ENCODE measurements at places on chromosomes 13 and 19.

DNA sequence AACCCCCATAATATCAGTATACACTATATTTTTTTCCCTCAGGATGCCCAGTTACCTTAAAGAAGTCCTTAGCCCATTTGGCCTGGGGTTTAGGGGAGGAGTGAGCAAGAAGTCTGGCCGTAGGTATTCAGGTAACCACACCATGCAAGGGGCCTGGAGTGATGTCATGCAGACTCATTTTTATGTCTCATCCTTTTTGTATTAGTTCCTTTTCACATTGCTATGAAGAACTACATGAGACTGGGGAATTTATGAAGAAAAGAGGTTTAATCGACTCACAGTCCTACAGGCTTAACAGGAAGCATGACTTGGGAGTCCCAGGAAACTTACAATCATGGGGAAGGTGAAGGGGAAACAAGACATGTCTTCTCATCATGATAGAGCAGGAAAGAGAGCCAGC is 12.2 kb downstream of the TPP2 start:
- no peak for DNase-seq

DNA sequence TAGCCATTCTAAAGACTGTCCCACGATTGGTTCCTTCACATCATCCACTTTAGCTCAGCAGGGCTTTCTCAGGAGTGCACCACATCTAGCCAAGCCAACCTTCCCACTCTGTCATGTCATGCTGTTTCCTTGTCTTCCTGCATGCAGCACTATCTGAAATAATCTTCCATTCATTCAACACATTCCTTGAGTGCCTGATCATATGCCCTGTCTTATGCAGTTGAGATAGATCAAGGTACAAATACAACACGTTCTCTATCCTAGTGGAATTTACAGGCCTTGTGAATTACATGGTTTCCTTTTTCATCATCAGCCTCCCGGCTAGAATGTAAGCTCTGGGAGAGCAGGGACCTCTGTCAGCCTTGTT is 6.8 kb upstream of the MRPS31 start:
- DNase-seq = no peak

GRCh38 chr19:29533578-29534544 is 8.1 kb downstream of the VSTM2B start:
- no peak for DNase-seq

- DNase-seq = no peak
Observed at GRCh38 chr13:35475960-35476943, at the start of gene MAB21L1. Gene MAB21L1 (minus strand): TSS chr13:35476689. CDS start chr13:35476138, 551 bp downstream.

GRCh38 chr13:112132619-112133018 is 65.7 kb downstream of the SOX1 start:
- no peak for DNase-seq

DNA sequence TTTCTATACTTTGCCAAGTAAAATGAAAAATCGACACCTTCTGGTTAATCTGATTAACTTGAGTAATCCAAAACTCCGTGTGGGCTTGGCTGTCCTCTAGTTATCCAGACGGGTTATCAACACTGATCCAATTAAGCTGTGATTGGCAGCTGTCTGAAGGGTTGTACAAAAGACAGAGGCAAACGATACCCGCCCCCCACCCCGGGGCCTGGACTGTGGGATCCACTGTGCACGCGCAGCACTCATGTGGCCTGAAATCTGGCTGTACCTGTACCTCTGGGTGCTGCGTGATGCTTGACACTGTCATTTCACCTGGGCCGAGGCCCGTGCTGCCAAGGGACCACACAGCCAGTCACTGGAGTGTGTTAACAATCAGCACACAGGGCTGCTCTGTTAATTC is 53.5 kb downstream of the COL4A2 start:
- no peak for DNase-seq

DNA sequence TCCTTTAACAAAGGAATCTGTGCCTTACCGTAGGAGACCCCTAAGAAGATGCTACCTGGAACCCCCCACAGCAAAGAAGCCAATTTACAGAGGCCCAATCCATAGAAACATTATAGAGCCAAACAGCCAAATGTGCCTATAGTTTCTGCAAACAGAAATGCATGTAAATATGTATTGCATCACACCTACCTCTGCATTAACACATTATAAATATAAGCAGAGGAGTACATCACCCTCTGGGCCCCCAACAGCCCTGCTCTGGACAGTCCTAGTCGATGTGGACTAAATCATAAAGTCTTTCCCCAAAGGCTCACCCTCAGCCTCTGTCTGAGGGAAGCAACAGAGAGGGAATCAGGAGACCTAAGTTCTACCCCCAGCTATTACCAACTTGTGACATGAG is 25.7 kb downstream of the ZNF541 start:
- DNase-seq = no peak

DNA sequence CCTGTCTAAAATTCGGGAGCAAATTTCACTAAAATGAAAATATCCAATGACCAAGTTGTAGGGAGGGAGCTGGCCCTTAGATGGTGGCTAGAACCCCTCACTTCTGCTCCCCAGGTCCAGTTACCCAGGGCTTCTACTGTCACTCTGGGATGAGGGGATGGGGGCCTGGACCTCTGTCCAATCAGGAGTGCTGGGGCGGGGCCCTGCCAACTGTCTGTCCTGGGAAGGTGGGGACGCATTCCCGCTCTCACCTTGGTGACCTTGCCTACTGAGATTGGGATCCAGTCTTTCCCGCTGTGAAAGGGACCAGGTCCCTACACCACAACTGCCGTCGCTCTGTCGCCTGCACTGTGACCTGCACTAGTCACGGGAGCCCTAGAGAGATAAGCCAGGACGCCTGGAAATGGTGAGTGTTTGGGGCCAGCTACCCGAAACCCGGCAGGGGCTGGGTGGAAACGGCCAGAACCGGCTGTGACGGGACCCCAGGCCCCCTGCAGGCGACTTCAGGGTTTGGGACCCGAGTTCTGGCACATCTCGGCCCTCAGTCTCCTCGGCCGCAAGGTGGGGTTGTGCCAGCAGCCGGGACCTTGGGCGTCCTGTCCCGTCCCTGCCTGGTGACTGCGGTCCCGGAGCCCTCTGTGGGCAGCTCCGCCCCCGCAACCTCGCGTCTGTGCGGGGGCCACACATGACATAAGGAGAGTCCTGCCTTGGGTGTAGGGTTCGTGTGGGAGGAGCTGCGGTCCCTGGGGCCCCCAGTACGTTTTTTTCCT is 22.8 kb downstream of the ZNF20 start:
- DNase-seq = no peak

DNA sequence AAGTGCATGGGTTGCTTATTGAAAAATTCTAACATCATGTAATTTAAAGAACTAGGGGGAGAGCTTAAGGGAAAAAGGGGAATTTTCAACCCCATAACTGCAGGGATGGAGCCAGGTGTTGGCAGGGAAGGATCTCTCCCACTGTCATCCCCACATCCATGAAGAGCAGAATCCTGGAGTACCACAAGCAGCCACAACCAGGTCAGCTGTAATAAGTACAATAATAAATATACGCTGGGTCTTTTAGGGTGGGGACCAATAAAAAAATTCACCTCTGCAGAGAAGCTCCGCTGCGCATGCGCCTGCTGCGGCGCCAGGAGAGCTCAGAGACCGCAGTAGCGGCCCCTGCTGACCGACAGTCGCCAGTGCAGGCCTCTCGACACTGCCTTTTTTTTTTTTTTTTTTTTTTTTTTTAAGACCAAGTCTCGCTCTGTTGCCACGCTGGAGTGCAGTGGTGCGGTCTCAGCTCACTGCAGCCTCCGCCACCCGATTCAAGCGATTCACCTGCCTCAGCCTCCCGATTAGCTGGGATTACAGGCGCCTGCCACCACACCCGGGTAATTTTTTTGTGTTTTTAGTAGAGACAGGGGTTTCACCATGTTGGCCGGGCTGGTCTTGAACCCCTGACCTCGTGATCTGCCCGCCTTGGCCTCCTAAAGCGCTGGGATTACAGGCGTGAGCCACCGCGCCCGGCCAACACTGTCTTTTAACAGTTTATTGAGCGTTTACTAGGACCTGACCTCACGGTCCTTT is 2.5 kb upstream of the EEF2 start:
- DNase-seq = peak; percentile 83

DNA sequence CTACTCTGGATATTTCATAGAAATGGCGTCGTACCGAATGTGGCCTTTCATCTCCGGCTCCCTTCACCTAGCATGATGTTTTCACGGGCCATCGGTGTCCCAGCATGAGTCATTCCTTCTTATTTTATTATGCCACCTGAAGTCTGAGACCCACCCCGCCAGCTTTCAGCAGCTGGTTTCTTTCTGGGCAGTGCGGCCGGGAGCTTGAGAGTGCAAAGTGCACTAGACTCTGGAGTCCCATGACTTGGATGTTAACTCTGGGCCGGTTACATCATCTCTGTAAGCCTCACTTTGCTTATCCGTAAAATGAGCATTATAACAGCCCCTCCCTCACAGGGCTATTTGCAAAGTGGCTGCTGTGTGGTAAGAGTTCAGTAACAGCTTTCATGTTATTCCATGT is 5.8 kb upstream of the KMT5C start:
- DNase-seq = no peak

- no peak for DNase-seq
Observed at GRCh38 chr13:94119360-94119936, 360.0 kb downstream of the DCT start.

GRCh38 chr19:3073159-3073563 is 10.9 kb upstream of the TLE5 start:
- no peak for DNase-seq

DNA sequence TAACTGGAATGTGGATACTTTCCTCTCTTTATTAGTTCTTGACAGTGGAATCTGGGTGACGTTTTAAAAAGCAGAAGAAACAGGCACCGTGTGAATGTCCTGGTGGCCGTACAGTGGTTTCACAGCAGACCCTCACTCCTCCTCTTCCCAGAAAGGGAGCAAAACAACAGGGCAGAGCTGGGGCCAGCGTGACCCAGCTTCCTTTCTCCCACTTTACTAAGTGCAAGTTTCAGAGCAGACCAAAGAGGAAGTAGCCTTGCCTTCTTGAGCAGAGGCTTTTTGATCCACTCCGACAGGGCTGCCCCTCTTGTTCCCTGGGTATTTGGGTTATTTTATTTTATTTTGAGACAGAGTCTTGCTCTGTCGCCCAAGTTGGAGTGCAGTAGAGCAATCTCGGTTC is 19.6 kb upstream of the C19orf33 start:
- no peak for DNase-seq

DNA sequence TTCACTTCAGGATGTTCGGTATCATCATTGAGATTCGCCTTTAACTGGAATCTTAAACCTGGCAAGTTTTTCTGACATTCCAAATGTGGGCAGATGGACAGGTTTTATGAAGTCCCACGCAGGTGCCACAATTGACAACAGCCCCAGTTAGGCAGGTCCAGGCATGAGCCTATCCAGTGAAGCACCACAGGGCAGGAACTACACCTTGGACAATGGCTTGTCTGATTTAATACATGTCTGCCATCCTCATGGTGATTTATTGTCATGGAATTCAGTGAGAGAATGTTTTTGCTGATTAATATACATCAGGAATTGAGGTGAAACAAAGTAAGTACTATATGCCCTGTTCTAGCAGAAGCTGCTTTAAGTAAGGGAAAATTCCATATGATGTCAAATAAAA is 10.2 kb upstream of the TPP2 start:
- DNase-seq = no peak

- no peak for DNase-seq
Observed at GRCh38 chr13:68784275-68784674, 1323.4 kb upstream of the ATXN8OS start.

DNA sequence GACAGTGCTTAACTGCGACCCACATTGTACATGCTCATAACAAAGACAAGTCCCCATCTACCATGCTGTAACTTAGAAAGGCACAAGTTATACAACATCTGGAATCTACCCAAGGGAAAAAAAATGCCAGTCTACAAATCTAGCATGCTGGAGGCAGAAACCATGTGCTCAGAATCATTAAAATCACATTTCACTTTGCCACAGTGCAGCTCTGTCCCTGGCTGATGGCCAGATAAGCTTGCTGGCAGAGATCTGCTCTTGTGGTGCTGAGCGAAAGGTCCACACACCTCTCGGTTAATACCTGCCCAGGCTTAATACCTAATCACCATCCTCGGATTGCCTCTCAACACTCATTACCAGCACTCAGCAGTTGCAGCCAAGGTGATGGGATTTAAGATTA is 74.1 kb upstream of the UQCRFS1 start:
- no peak for DNase-seq

DNA sequence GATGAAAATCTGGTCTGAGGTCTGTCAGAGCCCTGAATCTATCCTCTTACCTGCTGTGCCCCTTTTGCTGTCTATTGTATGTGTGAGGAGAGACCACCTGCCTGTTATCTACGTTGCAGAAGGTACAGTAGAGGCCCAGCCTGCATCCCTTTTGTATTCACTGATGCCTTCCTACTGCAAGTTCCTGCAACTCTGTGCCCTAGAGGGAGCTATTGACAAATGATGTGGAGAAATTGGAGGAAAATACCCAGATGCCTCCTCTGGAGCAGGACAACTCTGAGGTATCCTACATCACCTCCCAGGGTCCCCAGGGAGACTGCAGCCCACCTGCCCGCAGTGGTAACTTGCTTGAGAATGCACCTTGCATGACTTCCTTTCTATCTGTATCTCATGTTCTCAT is 33.7 kb downstream of the SIAH3 start:
- no peak for DNase-seq

DNA sequence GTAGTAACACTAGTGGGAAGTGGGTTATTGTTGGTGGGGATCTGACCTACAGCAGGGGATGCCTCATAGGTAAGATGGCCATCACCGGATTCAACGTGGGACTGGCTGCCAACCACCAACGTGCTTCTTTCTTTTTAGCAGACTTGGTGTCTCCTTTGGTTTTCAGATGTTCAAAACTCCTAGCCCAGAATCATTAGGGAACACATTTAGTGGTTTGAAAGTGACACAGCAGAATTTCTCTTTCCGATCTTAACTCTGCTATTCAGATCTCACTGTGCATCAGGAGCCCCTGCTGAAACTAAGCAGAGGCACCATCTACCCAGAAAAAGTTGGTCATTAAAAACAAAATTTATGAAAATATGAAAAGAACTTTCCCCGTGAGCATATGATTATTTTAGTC is 36.7 kb upstream of the PCDH8 start:
- no peak for DNase-seq

- no peak for DNase-seq
Observed at GRCh38 chr19:12794971-12795381, 3.7 kb downstream of the JUNB start.

- no peak for DNase-seq
Observed at GRCh38 chr13:34462843-34463242, 479.2 kb upstream of the NBEA start.

- DNase-seq = no peak
Observed at GRCh38 chr19:44260343-44260681, 626 bp downstream of the ZNF233 start.

GRCh38 chr19:47022541-47023447 is 3.2 kb downstream of the NPAS1 start:
- no peak for DNase-seq

- no peak for DNase-seq
Observed at GRCh38 chr13:65965501-65965900, 1264.6 kb downstream of the PCDH9 start.

GRCh38 chr19:4015705-4016402 is 8.3 kb downstream of the PIAS4 start:
- no peak for DNase-seq

GRCh38 chr19:11227195-11227886 is 12.1 kb upstream of the ANGPTL8 start:
- no peak for DNase-seq

Data from CD8-positive, alpha-beta T cell (primary cell).